ENCODE measurements at places on chromosomes 2 and 18. TPM values are rescaled to one million over a fixed set of nuclear protein-coding genes. Genes with fewer than 3 reads are reported as not detected.

Gene DTNB
- 3.2 TPM for total RNA-seq

Gene LCT
- total RNA-seq: not detected

Gene MAPK4
- not detected for total RNA-seq

Gene FABP1
- not detected for total RNA-seq

Gene MROH2A
- not detected for total RNA-seq

Gene RAPH1
- 6.6 TPM for total RNA-seq

Gene TYMS
- 45.4 TPM for total RNA-seq

Gene KRTCAP3
- total RNA-seq: not detected

Gene OSBPL6
- total RNA-seq: 7.4 TPM

Gene LRP2
- total RNA-seq: not detected

Gene C2orf92
- total RNA-seq: 0.35 TPM

Gene MBP
- total RNA-seq: 16.4 TPM

Gene RESP18
- total RNA-seq: not detected

Gene GALNT3
- total RNA-seq: 0.18 TPM

Gene NDUFS1
- 179 TPM for total RNA-seq

Gene CBLN2
- not detected for total RNA-seq

Gene ARHGEF4
- 1.2 TPM for total RNA-seq

Gene RTP5
- total RNA-seq: not detected
